ENCODE measurements at places on chromosomes 1 and 21.

GRCh38 chr1:160999376-160999775 lies 21.6 kb downstream of the F11R start:
- DNase-seq, result no peak

- DNase-seq, result no peak
Observed at GRCh38 chr1:245614476-245614875, 459.7 kb downstream of the KIF26B start.

DNA sequence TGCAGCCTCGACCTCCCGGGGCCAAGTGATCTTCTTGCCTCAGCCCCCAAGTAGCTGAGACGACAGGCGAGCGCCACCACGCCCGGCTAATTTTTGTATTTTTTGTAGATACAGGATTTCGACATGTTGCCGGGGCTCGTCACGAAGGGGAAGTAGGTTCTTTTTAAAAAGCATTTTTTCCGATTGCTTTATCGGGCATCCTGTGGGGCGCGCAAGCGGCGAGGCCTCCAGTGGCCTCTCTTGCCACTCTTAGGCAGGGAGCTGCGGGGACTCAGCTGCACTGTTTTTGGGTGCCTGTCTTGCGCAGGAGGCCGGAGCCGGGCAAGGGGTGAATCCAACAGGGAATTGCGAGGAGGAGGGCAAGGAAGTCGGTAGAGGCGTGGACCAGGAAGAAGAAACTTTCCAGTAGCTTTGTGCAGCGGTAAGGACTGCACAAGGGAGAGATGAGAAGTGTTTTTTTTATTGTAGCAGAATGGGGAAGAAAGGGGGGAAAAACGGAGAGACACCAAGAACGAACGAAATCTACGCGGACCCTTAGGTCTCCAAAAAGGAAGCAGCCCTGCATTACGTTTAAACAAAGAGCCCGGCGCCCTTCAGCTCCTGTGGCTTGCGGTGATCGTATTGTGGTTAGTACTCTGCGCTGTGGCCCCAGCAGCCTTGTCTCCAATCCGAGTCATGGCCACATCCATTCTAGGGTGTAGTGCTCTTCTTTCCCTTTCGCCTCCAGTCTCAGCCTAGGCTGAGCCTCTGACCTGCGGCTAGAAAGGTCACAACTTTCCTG lies 164.8 kb downstream of the PPIAL4G start:
- no peak for DNase-seq

DNA sequence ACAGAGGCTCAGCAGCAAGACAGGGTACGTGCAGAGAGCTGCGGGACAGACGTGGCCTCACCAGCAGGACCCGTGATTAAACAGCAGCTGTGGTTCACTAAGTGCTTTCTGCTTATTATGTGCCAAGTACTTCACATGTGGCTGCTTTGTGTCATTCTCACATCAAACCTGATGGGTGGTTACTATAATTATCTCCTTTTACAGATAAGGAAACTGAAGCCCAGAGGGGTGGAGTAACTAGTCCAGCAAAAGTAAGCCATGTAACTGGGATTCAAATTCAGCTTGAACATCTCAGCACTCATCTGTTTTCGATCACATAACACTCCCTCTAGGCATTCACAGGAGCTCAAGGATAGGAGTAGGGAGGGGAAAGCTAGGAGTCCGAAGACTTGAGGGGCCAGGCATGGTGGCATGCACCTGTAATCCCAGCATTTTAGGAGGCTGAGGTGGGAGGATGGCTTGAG lies 50.8 kb upstream of the CLIC4 start:
- peak; percentile 94 for DNase-seq

GRCh38 chr21:44849616-44850130 lies 23.8 kb downstream of the PTTG1IP start:
- no peak for DNase-seq

DNA sequence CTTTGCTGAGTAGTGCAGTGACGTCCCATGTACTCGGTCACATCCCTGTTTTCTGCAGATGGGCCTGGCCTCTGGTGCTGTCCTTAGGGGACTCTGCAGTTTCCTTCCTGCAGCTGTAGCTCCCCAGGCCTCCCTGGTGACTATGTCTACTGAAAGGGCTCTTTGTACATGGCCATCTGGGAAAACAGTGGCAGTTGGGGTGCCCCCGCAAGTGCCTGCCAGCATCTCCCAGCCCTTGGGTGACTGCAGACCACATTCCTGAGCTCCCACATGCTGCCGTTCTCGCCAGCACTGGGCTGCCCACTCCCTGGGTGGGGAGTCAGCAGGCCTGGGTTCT lies 37.5 kb upstream of the KCNA10 start:
- DNase-seq, result no peak

- DNase-seq, result no peak
Observed at GRCh38 chr1:210272666-210273065, 40.1 kb downstream of the SERTAD4 start.

DNA sequence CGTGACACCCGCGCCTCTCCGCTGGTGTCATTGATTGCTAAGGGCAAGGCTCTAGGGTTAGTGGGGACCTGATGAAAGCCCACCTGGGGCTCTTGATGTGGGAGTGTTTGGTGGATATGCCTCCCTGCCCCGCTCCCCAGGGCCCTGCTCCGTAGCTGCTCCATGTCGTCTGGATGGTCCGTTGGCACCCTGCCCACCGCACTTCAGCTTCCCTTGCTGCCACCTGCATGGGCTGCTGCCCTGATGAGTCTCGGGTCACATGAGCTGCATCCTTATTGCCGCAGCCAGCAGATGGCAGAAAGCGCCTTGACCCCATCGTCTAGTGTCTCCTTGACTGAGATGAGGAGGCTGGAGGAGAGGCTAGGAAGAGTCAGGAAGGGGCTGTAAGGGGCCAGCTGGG lies 439.4 kb downstream of the CAMTA1 start:
- peak; percentile 89 for DNase-seq

DNA sequence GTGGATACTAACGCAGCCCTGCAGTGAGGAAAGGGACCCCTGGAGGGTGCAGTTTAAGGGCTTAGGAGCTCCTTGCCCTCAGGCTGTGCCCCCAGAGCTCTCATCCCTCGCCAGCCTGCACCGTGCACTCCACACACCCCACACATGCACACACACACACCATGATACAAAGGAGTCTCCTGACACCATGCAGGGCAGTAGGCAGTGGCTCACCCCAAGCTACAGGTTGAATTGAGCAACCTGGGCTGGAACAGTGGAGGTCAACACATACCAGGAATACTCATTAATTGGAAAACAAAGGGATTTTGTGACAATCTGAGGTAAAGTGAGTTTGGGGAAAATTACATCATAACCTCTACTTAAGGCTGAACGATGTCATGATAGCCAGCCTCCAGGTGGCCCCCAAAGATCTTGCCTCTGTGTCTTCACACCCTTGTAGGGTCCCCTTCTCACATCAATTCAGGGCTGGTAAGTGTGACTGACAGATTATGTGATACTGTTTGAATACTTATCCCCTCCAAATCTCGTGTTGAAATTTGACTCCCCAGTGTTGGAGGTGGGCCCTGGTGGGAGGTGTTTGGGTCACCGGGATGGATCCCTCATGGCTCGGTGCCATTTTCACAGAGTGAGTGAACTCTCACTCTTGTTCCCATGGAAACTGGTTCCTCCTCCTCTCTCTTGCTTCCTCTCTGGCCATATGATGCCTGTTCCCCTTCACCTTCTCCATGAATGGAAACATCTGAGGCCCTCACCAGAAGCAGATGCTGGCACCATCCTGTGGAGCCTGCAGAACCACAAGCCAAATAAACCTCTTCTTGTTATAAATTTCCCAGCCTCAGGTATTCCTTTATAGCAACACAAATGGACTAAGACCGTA lies 111.0 kb upstream of the RAB4A start:
- no peak for DNase-seq

GRCh38 chr1:34188418-34188817 lies 11.7 kb downstream of the C1orf94 start:
- no peak for DNase-seq

DNA sequence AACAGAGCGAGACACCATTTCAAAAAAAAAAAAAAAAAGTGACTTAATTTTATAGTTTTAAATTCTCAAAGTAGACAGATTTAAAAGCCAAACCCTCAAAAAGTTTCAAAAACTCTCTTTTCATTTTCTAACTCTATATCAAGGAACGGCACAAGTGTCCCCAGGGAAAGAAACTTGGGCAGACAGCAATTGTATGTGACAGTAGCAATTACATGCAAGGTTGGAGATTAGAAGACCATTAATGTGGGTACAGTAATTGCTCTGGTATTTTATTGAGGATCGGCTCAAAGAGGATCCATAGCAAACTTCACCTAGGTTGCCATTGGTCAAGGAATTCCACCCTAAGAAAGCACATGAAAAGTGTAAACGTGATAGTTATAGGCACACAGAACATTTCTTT lies 46.2 kb downstream of the ACBD6 start:
- DNase-seq, result no peak

- no peak for DNase-seq
Observed at GRCh38 chr1:232340446-232340845, 289.5 kb downstream of the SIPA1L2 start.

DNA sequence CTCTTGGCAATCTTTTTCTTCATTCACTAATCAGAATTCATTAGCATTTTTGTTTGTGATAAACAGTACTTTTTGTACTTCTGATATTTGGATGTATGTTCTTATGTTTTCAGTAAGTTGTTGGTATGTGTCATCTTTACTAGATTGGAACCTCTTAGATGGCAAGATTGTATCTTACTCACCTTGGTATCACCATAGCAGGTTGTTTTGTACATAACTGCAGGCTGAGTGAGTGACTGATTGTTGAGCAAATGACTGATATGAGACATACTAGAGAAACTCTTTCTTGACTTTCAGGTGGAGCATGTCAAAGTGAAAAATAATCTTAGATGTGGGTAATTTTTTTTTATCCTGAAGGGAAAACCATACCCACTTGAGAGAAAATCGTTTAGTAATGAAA lies 173.7 kb downstream of the CLEC20A start:
- DNase-seq, result no peak

DNA sequence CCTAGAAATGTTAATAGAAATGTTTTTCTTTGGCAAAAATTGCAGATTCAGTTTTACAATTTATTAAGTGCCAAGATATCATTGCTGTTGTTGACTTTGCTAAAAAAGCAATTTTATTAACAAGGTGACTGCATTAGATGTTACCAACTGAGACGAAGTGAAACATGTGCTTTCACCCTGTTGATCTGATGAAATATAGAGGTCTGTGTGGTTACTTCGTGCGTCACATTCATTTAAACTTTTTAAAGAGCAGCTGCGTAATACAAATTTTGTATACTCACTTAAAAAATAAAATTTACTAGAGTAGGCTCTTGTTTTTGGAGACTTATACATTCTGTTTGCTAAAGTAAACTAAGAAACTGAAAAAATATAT lies 465.7 kb downstream of the USP25 start:
- DNase-seq, result no peak

DNA sequence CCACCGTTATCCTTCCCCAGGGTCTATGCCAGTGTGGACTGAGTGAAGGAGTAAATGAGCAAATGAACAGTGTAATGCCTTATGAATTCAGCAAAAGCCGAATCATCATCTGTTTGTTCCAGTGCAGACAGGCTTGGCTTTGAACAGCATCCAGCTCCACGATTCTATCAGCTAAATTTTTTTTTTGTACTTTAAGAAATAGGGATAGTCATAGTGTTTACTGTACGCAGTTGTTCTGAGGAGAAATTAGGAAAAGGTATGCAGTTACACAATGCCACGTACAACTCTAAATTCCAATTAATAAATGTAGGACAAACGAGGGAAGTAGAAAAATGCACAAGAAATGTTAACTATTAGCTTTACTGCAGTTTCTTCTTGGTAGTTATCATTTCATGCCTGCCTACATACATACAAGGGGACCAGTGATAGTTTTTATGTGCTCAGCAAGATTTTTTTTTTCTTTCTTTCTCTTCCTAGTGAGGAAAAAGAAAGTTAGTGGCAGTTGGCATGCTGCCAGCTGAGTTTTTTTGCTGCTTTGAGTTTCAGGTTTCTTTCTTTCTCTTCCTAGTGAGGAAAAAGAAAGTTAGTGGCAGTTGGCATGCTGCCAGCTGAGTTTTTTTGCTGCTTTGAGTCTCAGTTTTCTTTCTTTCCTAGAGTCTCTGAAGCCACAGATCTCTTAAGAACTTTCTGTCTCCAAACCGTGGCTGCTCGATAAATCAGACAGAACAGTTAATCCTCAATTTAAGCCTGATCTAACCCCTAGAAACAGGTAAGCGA lies at the start of gene IFI44L:
TSS of gene IFI44L (plus strand) at position 646 of the 777 bp plus-strand sequence. CDS start 7,468 bp downstream, outside the sequence.
- DNase-seq, result no peak

GRCh38 chr1:225987491-225988316 lies 11.4 kb downstream of the SDE2 start:
- DNase-seq, result peak; percentile 27

- DNase-seq, result no peak
Observed at GRCh38 chr1:154557248-154557938, 1.1 kb downstream of the UBE2Q1 start.

GRCh38 chr1:229270547-229271447 lies at the start of gene RAB4A:
Gene RAB4A (plus strand): TSS chr1:229271111. CDS start chr1:229271340, 229 bp downstream.
- peak; percentile 76 for DNase-seq

DNA sequence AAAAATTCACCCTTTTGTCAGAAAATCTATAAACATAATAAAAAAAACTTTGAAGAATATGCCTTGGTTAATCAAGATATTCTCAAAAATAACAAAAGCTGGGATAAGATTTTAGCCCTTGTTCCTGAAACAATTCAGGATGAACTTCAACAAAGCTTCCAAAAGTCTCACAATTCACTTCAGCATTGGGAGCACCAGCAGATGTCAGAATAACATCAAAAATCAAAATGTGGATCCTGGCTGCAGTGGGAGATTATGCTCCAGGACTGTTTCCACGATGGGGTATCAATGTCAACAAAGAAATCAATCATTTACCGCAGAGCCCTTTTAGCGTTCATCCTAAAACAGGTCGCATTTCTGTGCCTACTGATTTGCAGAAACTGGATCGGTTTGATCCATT lies 35.2 kb downstream of the ZNF670 start:
- no peak for DNase-seq

GRCh38 chr1:50419192-50419906 lies 3.9 kb downstream of the DMRTA2 start:
- DNase-seq, result no peak

DNA sequence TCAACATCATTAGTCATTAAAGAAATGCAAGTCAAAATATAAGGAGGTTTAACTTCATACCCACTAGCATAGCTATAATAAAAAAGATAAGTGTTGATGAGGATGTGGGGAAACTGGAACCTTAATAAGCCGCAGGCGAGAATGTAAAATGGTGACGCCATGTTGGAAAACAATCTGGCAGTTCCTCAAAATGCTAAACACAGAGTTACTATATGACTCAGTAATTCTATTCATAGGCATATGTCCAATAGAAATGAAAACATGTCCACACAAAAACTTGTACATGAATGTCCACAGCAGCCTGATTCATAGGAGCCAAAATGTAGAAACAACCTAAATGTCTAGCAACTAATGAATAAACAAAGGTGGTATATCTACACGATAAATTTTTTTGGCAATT lies 23.2 kb downstream of the DDX59 start:
- DNase-seq, result no peak
